ENCODE measurements at places on chromosomes 1 and 21. TPM values are rescaled to one million over a fixed set of nuclear protein-coding genes. Genes with fewer than 3 reads are reported as not detected.
A peak's percentile ranks its signal among the peaks of the same experiment; 100 is the strongest.

- no peak for DNase-seq
These were observed 17.0 kb upstream of the MACF1 start for GRCh38 chr1:39187275-39188046.

- peak; percentile 66 for DNase-seq
These were observed 69.0 kb downstream of the VWA5B1 start for GRCh38 chr1:20359451-20360330.

GRCh38 chr1:224065455-224065854 lies 48.5 kb upstream of the FBXO28 start:
- peak; percentile 73 for DNase-seq

- DNase-seq: no peak
These were observed 194.2 kb upstream of the JUN start for GRCh38 chr1:58978096-58978495.

GRCh38 chr1:32335790-32336590 lies at the start of gene MARCKSL1:
Gene MARCKSL1 (minus strand): TSS chr1:32336233. CDS start chr1:32336033, 200 bp downstream.
- DNase-seq: peak; percentile 78

- no peak for DNase-seq
These were observed 3.4 kb downstream of the APOA2 start for GRCh38 chr1:161220002-161220401.

Gene HES3
- not detected for total RNA-seq

DNA sequence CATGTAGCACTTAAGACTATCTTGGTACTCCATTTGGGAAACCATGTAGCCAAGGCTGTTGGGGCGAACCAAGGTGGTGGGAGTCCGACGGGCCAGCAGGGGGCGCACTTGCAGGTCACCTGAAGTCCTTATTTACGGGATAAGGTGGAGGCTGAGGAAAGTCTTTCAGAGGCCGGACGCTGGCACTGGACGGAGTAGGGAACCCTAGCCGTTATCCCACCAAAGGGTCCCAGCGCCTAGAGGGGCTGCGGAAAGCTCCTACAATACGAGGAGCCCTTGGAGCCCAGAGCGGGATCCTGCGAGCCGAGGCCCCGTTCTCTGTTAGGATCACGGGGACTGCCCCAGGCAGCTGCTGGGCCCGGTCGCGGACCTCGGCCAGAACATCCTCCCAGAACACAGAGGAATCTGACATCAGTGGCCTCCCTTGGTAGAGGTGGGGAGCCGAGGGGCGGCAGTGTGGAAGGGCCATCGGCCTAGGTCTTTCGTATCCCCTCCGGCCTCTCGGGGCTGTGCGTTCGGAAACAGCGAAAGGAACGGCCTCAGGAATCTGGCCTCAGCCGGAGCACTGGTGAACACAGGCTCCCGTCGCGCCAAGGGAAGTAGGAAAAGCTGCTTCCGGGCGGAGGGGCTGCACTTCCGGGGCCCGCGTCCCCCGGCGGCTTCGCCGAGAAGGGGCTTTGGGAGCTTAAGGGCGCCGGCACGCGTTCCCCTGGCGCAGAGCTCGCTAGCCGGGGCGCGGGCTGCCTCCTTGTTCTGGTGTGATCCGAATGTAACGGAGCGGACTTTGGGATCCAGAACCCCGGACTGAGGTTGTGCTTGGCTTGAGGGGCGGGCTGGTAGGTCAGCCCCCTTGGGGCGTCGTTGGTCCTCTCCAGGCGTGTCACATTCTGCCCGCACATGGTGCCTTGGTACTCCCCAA lies 29.9 kb upstream of the RPTN start:
- DNase-seq: peak; percentile 87

GRCh38 chr1:156804572-156805243 lies 11.9 kb downstream of the SH2D2A start:
- DNase-seq: no peak

GRCh38 chr21:27526451-27526850 lies 559.6 kb upstream of the ADAMTS5 start:
- DNase-seq: no peak

GRCh38 chr21:38468989-38469388 lies 29.3 kb downstream of the ERG start:
- no peak for DNase-seq

DNA sequence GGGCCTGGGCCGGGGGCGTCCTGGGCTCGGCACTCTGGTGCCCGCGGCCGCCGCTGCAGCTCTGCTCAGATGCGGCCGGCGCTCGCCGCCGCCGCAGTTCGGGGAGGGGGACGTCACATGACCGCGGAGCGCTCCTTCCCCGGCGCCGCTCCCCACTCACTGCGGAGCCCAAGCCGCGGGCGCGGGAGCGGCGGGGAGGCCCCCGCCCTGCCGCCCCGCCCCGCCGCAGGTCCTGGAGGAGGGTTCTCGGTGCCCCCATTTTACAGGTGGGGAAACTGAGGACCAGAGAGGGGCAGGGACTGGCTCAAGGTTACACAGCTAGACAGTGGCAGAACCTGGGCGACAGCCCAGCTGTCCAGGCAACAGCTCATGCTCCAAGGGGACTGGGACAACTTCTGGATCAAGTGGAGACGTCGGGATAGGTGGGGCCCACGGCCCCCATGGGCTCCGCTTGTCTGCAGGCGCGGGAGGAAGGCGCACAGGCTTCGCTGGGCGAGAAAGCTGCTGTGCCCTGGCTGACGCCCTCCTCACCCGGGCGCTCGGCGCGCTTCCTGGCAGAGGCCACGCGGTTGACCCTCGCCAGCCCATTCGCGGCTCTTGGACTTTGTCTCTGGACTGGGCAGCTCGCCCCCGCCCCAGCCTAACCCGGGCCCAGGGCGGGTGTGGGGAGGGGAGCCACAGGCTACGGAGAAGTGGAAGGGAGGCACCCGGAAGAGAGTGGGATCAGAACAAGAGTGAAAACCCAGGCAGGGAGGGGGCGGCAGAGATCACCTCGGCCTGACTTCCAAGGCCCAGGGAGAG lies at the start of gene RAP1GAP:
Gene RAP1GAP, minus strand, starts transcription at position 100 of the 801 bp plus-strand sequence. CDS start 49,325 bp downstream, outside the sequence.
- peak; percentile 70 for DNase-seq

Gene ADAMTS5
- 3.4 TPM for total RNA-seq

Measured in body of pancreas (tissue), 4 donors.